ENCODE measurements at places on chromosomes 6 and 20. TPM values are rescaled to one million over a fixed set of nuclear protein-coding genes. Genes with fewer than 3 reads are reported as not detected.

DNA sequence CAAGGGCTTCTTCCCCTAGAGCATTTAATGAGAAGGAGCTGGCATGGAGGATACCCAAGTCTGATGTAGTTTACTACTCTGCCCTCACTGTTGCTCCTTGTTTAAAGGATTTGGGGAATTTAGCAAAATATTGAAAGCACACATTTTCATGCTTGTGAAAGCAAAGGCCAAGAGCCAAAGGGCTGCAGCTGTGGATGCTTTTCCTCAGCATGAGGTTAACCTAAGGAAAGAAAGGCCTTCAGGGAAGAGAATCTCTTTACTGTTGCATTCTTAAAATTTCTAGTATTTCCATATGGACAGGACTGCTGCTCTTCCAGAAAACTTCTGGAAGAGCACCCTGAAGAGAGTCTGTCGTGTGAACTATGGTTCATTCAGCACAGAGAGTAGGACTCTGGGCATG, 45.9 kb upstream of the SASH1 start:
- no peak overlapping the region for H3K4me3 ChIP-seq
- no peaks in the 10 kb centered on the region for H3K36me3 ChIP-seq
- DNase-seq = no peak
- H3K27ac ChIP-seq = no peak overlapping the region
- no peaks in the 10 kb centered on the region for H3K27me3 ChIP-seq

GRCh38 chr20:46960536-46960935, 65.9 kb downstream of the EYA2 start:
- no peak overlapping the region for H3K27ac ChIP-seq
- no peak for DNase-seq
- H3K36me3 ChIP-seq = no peaks in the 10 kb centered on the region
- H3K4me1 ChIP-seq = peaks cover 19% of the 10 kb centered on the region

GRCh38 chr6:81831274-81831673, 78.8 kb upstream of the TENT5A start:
- no peak overlapping the region for H3K4me3 ChIP-seq
- peak; percentile 44 for DNase-seq
- no peaks in the 10 kb centered on the region for H3K27me3 ChIP-seq
- peaks cover 31% of the 10 kb centered on the region for H3K4me1 ChIP-seq

- no peaks in the 10 kb centered on the region for H3K27me3 ChIP-seq
- H3K36me3 ChIP-seq = no peaks in the 10 kb centered on the region
- DNase-seq = no peak
- H3K4me3 ChIP-seq = peak overlapping the region; percentile 77
- peaks cover 54% of the 10 kb centered on the region for H3K4me1 ChIP-seq
Observed at GRCh38 chr6:83068616-83069015, 1.1 kb downstream of the DOP1A start.

DNA sequence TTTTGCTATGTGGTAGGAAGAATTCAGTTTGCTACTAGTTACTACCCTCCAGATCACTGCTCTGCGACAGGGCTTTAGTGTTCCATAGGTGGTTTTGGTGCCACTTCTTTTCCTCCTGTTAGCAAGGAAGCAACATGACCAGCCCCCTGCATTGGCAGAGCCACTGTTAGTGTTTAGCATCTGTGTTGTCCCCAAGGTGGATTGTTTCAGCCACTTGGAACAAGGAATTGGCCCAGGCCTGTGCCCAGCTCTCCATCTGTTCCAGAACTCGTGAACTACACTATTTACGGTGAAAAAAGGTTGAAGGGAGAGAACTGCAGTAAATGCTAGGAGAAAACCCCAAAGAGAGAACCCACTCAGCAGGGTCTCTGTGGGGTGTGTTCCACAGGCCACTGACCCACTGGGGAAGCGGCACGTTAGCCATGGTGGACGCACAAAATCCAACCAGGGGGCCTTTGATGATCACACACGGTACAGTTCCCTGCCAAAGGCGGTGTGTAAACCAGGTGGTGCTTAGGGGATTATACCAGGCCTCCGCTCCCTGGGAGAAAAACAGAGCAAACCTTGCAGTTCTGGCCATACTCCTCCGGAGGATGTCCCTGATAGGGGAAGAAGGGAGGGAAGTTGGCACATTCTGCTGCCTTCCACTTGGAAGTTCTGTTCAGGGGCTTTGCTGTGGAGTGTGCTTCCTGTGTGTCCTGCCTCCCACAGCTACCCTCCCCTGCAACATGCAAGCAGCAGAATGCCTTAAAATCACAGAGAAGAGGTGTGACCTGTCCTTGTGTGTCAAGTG, 72.3 kb downstream of the LYRM2 start:
- H3K36me3 ChIP-seq = no peaks in the 10 kb centered on the region
- no peak for DNase-seq
- no peaks in the 10 kb centered on the region for H3K27me3 ChIP-seq

DNA sequence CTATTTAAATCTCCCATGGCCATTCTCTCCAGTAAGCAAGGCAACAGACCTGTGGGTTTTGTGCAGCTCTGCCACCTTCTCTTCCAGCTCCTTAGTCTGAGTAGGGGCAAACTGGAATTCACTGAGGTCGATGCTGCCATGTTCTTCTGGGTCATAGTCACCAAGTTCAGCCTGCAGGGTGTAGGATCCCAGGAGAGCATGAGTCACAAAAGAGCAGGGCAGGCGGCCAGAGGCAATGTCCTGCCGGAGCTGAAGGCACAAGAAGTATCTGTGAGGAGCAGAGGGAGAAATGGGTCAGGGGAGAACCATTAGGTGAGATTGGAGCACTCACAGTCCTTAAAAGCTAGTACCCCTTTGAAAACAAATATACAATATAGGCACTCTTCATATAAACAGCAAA, 73.7 kb downstream of the SMLR1 start:
- no peaks in the 10 kb centered on the region for H3K4me1 ChIP-seq
- no peak overlapping the region for H3K27ac ChIP-seq
- no peak for DNase-seq
- no peaks in the 10 kb centered on the region for H3K27me3 ChIP-seq
- no peak overlapping the region for H3K4me3 ChIP-seq

GRCh38 chr6:97102145-97102790, 177.7 kb downstream of the KLHL32 start:
- no peak for DNase-seq
- H3K4me3 ChIP-seq = no peak overlapping the region
- H3K36me3 ChIP-seq = no peaks in the 10 kb centered on the region
- H3K27ac ChIP-seq = no peak overlapping the region

GRCh38 chr6:36544228-36544627, 3.1 kb downstream of the STK38 start:
- H3K4me1 ChIP-seq = peaks cover 60% of the 10 kb centered on the region
- no peak for DNase-seq
- no peak overlapping the region for H3K4me3 ChIP-seq
- H3K27ac ChIP-seq = peak overlapping the region; percentile 99
- peaks cover 23% of the 10 kb centered on the region for H3K36me3 ChIP-seq
- no peaks in the 10 kb centered on the region for H3K27me3 ChIP-seq

- DNase-seq = no peak
- no peak overlapping the region for H3K4me3 ChIP-seq
- H3K27me3 ChIP-seq = no peaks in the 10 kb centered on the region
- peaks cover 12% of the 10 kb centered on the region for H3K4me1 ChIP-seq
- H3K36me3 ChIP-seq = no peaks in the 10 kb centered on the region
- no peak overlapping the region for H3K27ac ChIP-seq
Observed at GRCh38 chr6:2796861-2797260, 31.7 kb downstream of the WRNIP1 start.

GRCh38 chr6:124941259-124941658, 21.0 kb upstream of the RNF217 start:
- no peaks in the 10 kb centered on the region for H3K36me3 ChIP-seq
- no peaks in the 10 kb centered on the region for H3K27me3 ChIP-seq
- DNase-seq = no peak
- no peak overlapping the region for H3K4me3 ChIP-seq
- no peaks in the 10 kb centered on the region for H3K4me1 ChIP-seq

- H3K4me3 ChIP-seq = no peak overlapping the region
- no peaks in the 10 kb centered on the region for H3K27me3 ChIP-seq
- H3K27ac ChIP-seq = no peak overlapping the region
- H3K4me1 ChIP-seq = peaks cover 40% of the 10 kb centered on the region
Observed at GRCh38 chr20:44963325-44964215, 2.7 kb upstream of the STK4 start.

GRCh38 chr6:158789115-158789917, 29.9 kb downstream of the EZR start:
- peak overlapping the region; percentile 28 for H3K27ac ChIP-seq
- no peaks in the 10 kb centered on the region for H3K27me3 ChIP-seq
- DNase-seq = peak; percentile 28
- peaks cover 51% of the 10 kb centered on the region for H3K36me3 ChIP-seq
- no peak overlapping the region for H3K4me3 ChIP-seq

- DNase-seq = no peak
- H3K27ac ChIP-seq = no peak overlapping the region
- no peaks in the 10 kb centered on the region for H3K27me3 ChIP-seq
- H3K4me1 ChIP-seq = peaks cover 32% of the 10 kb centered on the region
- no peaks in the 10 kb centered on the region for H3K36me3 ChIP-seq
Observed at GRCh38 chr6:108955329-108955949, 107.2 kb downstream of the ARMC2 start.

DNA sequence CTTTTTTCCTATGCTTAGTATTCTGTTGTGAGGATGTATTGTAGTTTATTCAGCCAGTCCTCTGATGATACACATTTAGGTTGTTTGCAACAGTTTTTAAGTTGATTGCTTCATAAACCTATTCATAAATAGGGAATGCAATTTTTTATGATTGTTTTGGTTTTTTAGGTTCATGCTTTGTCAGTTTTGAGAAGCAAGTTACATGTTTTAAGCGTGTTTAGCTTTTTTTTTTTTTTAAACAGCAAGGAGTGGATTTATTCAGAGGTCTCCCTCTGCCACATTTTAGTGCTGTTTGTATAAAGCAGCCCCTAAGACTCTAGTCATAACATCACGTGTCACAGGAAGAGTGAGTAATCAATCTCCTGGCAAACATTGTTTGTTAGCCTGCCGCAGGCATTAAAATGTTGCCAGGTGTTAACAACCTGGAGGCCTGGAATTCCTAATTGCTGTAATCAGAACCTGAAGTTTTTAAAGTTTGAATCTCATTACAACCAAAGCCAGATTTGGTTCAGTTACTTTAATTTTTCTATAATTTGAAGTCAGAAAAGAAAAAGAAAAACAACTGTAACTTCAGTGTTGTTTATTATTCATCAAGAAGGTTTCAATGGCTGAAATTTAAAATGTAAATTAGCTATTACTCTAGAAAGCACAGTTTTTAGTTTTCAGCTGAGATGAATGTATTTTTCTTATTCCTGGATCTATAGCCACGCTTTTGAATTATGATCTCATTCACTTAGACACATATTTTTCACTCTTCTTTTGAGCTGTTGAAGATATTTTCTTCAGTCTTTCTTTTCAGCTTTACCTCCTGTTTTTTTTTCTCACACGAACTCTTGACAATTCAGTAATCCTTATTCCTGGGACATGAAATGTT, 59.2 kb downstream of the KCNS1 start:
- H3K4me1 ChIP-seq = peaks cover 56% of the 10 kb centered on the region
- H3K27ac ChIP-seq = no peak overlapping the region
- no peaks in the 10 kb centered on the region for H3K27me3 ChIP-seq
- no peak overlapping the region for H3K4me3 ChIP-seq
- peak; percentile 44 for DNase-seq
- peaks cover 3% of the 10 kb centered on the region for H3K36me3 ChIP-seq

DNA sequence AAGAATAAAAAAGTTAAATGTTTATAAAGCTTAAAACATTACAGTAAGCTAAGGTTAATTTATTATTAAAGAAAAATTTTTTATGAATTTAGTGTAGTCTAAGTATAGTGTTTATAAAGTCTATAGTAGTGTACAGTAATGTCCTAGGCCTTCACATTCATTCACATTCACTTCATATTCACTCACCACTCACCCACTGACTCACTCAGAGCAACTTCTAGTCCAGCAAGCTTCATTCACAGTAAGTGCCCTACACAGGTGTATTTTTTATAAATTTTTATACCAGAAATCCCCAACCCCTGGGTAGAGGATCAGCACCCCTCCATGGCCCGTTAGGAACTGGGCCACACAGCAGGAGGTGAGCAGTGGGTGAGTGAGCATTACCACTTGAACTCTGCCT, 24.3 kb upstream of the ADGRF1 start:
- H3K27me3 ChIP-seq = no peaks in the 10 kb centered on the region
- no peaks in the 10 kb centered on the region for H3K36me3 ChIP-seq
- H3K4me3 ChIP-seq = no peak overlapping the region
- H3K27ac ChIP-seq = no peak overlapping the region
- no peaks in the 10 kb centered on the region for H3K4me1 ChIP-seq

- DNase-seq = no peak
- no peaks in the 10 kb centered on the region for H3K36me3 ChIP-seq
- H3K27ac ChIP-seq = no peak overlapping the region
- H3K4me3 ChIP-seq = no peak overlapping the region
- H3K27me3 ChIP-seq = no peaks in the 10 kb centered on the region
Observed at GRCh38 chr6:63760199-63760598, 124.6 kb downstream of the PHF3 start.

DNA sequence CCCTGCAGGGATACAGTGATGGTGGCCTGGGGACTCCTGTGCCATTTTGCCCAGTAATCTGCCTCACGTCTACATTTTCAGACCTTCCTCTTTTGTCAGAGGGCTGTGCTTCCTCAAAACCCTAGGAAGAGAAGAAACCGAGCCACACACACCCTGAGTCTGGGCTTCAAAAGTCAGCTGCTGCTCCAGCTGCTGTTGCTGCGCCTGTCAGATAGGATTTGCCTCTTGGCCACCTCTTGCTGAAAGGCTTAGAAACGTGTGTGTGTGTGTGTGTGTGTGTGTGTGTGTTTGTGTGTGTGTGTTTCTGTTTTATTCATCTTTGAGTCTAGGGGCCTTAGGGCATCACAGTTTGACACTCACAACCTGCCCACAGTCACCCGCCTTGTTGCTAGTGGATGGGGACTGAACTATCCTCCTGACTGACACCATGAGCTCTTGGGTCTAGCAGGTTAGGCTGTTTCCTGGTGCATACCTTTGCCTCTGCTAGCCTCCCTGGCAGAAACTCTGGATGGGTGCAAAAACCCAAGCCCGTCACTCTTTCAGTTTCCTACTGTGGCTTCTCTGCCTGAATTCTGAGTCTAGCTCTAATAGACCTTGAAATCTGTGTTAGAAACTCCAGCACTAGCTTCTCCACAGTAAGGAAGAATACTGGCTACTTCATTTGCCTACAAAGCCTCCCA, 94.9 kb upstream of the CEP85L start:
- DNase-seq = peak; percentile 68
- no peaks in the 10 kb centered on the region for H3K36me3 ChIP-seq
- H3K27ac ChIP-seq = no peak overlapping the region
- H3K27me3 ChIP-seq = no peaks in the 10 kb centered on the region
- peaks cover 37% of the 10 kb centered on the region for H3K4me1 ChIP-seq

GRCh38 chr20:34538671-34539123, 19.8 kb upstream of the MAP1LC3A start:
- H3K27me3 ChIP-seq = no peaks in the 10 kb centered on the region
- H3K27ac ChIP-seq = peak overlapping the region; percentile 16
- peaks cover 3% of the 10 kb centered on the region for H3K4me1 ChIP-seq
- peaks cover 85% of the 10 kb centered on the region for H3K36me3 ChIP-seq

GRCh38 chr20:1657556-1658334, at the start of gene SIRPG:
Gene SIRPG, minus strand, starts transcription at chr20:1657779. Its CDS starts 65 bp downstream, at chr20:1657714.
- no peaks in the 10 kb centered on the region for H3K4me1 ChIP-seq
- H3K4me3 ChIP-seq = no peak within 1 kb of the TSS
- H3K36me3 ChIP-seq = no peaks in the 10 kb centered on the region
- DNase-seq = peak; percentile 23

Gene SLC22A1
- total RNA-seq = 2.3 TPM

Gene OGFR
- 43.2 TPM for total RNA-seq
